ENCODE measurements at places on chromosomes 5 and 9.

DNA sequence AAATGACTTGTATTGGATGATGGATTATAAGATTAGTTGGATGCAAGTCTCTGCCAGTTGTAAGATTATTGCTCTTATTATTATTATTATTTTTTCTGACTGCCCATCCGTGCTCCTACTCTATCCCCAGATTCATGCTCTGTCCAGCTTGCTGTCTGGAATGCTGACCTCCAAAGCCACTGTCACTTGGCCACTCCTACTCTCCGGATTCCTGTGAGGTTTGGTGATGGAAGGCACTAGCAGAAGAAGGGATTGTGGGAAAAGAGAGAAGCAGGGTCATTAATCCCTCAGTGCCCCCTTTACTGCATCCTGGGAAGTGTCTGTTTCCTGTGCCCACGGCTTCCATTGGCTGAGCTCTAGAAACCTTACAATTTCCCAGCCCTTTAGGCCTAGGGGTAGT lies 76.3 kb upstream of the IL12B start:
- no peak for DNase-seq

GRCh38 chr9:9924376-9924775 lies 688.4 kb downstream of the PTPRD start:
- no peak for DNase-seq

GRCh38 chr5:173845321-173845720 lies 42.8 kb upstream of the CPEB4 start:
- no peak for DNase-seq

DNA sequence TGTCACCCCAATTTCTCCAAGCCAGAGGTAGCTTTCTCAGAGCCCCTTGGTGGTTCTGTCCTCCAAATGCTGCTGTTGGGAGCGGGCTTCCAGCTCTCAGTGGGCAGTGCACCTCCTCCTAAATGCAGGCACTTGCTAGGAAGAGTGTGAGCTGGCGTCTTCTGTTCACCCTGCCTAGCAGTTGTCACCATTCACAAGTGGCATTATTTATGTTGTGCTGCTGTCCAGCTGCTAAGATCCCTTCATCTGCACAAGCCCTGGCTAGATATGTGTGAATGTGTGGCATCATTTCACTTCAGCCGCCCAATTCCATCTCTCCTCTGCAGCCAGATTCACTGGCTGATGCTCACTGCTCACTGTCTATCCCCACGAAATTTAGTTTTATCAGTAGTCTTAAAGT lies 43.7 kb downstream of the SLC36A1 start:
- DNase-seq = no peak

GRCh38 chr5:87311405-87312279 lies 44.0 kb downstream of the RASA1 start:
- DNase-seq = no peak

GRCh38 chr5:151683986-151684588 lies 2.6 kb downstream of the SPARC start:
- DNase-seq = no peak
